Central memory CD4-positive, alpha-beta T cell (primary cell): ENCODE measurements at places on chromosomes 1 and 21.

GRCh38 chr1:176541663-176542062, 78.7 kb downstream of the PAPPA2 start:
- no peak for DNase-seq

- no peak for DNase-seq
Measured at GRCh38 chr1:6168947-6169586, 11.1 kb downstream of the CHD5 start.

GRCh38 chr1:101960142-101960541, 36.6 kb downstream of the OLFM3 start:
- no peak for DNase-seq

GRCh38 chr1:7688659-7689058, 82.4 kb upstream of the VAMP3 start:
- no peak for DNase-seq

DNA sequence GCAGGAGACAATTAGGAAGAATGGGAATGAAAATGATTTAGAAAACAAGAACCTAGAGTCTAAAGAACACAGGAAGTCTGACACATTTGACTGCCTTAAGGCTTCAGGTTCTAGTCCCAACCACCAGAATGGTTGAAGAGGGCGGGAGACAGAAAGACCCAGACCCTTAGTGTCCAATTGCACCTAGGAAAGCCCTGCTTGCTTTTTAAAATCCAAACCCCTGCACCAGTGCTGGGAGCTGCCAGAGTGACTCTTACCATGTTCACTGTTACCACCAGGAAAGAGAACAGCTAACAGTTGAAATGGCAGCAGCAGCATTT, 265 bp downstream of the CD1B start:
- DNase-seq, result no peak

DNA sequence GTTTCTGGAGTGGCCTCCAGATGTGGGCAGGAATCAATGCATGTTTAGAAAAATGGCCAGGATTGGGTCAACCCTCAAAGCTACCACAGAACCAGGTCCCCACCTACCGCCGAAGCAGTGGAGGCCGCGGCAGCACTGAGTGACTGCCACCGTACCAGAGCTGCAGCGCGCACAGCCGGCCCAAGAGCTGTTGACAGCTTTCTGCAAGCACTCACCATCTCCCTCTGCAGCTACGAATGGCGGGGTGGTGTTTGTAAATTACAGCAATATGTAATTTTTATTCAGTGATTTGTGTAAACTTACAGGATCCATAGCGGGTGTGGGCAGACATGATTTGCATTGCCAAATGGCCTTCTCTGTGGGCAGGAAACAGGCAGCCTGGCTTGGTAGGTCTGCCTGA, 96.4 kb downstream of the CAMK2N1 start:
- DNase-seq, result no peak
